ENCODE measurements at places on chromosomes 12 and 14.
A peak's percentile ranks its signal among the peaks of the same experiment; 100 is the strongest.

GRCh38 chr12:4441355-4442335 is 4.0 kb downstream of the FGF6 start:
- DNase-seq, result no peak

DNA sequence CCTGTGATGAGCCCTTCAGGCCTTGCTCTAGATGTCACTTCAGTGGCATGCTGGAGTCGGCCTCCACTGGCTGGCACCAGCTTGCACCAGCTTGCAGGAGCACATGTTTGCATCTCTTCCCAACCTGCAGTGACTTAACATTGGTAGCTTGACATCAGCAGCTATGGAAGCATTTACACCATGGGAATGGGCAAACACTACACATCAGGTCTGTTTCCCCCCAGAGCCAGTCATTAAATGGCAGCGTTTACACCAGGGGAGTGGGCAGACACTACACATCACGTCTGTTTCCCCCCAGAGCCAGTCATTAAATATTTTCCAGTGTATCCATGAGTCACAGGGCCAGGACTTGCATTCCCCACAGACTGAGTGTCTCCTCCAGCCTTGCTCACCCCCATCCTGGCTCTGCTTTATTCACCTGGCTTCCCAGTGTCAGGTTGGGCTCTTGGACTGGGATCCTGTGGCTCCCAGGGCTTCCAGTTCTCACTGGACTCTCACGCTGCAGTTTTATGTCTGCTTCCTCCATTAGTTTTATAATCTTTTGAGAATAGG is 51.6 kb upstream of the VRK1 start:
- DNase-seq, result no peak

GRCh38 chr14:22551605-22551997 is 37.4 kb downstream of the DAD1 start:
- DNase-seq, result no peak

DNA sequence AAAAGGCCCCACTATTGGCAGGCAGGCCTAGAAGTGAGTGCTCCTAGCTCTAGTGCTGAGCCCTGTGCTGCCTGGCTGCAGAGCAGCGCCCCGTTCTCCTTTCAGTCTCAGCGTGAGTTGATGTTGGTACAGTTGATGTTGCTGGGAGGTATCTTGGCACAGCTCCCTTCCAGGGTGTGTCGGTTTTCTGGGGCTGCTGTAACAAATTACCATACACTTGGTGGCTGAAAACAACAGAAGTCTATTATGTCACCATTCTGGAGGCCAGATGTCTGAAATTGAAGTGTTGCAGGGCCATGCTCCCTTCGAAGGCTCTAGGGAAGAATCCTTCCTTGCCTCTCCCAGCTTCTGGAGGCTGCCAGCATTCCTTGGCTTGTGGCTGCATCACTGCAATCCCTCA is 151.4 kb downstream of the TSPAN9 start:
- peak; percentile 28 for DNase-seq

DNA sequence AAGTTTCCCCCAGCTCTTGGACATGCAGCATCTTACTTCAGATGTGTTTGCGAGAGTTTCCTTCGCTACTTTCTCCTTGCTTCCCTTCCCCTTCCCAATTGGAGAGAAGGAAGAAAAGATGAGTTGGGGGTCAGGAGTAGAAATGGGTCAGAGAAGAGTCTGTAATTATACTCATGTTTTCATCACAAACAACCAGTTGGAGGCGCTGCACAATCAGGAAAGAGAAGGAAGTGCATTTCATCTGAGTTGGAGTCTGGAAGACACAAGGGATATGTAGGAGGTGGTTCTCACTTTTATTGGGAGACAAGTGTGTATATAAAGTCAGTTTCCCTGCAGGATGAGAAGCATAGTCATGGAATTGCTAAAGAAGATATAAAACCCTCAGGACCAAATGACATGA is 31.3 kb upstream of the VSX2 start:
- peak; percentile 37 for DNase-seq

- no peak for DNase-seq
Measured at GRCh38 chr12:7994731-7995205, 37.7 kb upstream of the FOXJ2 start.

GRCh38 chr14:46344327-46344937 is 307.1 kb downstream of the RPL10L start:
- no peak for DNase-seq

- DNase-seq, result no peak
Measured at GRCh38 chr14:61749867-61750266, 12.4 kb upstream of the SNAPC1 start.

DNA sequence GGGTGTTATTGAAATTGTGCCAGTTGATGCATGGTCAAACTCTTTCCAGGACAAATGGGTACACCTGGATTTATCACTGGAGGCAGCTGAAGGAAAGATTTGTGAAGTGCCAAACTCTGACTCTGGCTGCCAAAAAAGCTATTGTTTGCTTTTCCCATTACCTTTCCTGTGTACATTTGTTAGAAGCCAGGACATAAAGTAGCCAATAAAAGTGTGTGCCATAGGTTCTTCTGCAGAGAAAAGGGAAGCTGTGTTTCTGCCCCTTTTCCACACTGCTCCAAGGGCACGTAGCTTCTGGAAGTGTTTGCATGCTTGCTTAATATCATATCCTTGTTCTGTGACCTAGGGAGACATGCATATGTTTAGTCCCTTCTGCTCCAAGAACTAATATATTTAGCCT is 1114.4 kb downstream of the SLC16A7 start:
- no peak for DNase-seq

DNA sequence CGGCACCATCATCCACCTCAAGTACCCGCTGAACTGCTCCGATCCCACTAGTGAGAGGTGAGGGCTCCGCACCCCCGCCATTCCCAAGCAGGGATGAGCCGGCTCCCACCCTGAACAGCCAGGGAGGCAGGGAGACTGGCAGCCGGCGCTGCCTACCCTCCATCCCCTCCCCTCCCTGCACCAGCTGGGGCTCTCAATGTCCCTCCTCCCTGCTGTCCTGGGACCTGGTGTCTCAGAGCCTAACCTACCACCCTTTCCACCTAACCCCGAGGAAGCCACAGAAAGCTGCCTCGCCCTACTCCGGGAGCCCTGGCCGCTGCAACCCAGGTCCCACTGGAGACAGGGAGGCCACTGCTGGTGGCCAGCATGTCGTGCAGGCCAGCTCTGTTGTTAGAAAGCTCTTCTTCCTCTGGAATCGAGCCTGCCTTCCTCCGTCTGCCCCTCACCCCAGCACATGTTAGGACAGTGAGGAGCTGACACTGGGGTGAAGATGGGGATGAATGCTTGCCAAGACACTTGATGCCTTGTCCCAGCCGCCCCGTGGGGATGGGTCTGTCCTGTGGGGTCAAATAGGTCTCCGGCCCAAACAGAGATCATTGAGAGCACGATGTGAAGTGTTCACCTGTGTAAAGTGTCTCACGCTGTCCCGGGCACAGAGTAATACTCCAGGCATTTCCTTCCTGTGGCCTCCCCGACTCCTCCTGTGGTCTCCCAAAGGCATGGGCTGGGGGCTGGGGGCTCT is 1.1 kb downstream of the PTPN6 start:
- no peak for DNase-seq

DNA sequence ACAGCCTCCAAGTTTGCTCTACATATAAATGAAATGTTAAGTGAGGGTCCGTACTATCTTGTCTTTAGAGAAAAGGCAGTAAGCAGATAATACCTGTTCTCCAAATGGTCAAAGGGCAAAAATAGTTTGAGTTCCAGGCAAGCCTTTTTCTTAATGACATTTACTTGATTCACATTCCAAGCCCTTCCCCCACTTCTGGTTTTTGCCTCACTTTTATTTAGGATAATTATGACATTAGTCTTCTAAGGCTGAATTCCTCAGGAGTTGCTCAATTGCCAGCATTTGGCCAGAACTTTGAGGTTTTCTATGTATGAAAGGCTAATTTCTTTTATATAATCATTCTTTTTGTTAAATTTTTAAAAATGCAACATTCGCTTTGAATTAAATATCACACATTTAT is 62.5 kb upstream of the DUSP6 start:
- no peak for DNase-seq

GRCh38 chr12:68420225-68421010 is 88.3 kb upstream of the MDM1 start:
- no peak for DNase-seq

DNA sequence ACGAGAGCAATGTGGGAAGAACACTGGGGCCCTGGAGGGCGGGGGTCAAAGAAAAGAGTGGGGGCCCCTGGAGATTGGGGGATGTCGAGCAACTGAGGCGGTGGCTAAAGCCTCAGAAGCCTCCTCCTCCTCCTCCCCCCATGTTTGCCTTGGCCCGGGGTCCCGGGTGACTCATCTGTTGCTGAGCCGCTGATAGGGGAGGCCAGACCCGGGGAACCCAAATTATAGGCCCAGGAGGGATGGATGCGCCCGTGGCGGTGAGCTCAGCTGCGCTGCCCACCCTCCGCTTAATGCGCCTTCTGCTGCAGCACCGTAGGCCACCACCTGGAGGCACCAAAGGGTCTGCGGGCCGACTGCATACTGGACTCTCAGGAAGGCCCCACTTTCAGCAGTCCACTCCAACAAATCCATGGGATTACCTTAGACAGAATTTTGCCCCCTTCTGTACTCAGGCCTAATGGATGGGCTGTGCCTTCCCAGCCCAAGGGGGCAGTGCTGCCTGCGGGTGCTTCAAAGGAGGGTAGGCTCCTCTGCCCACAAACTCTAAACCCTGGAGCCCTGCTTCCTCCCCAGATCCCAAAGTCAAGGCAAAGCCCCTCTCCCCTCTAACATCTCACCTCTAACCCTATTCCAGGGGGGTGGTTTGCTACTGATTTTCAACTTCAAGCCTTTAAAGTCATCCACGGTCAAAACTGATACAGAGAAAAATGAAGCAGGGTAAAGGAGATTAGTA is 2.6 kb upstream of the WNT10B start:
- DNase-seq, result no peak

DNA sequence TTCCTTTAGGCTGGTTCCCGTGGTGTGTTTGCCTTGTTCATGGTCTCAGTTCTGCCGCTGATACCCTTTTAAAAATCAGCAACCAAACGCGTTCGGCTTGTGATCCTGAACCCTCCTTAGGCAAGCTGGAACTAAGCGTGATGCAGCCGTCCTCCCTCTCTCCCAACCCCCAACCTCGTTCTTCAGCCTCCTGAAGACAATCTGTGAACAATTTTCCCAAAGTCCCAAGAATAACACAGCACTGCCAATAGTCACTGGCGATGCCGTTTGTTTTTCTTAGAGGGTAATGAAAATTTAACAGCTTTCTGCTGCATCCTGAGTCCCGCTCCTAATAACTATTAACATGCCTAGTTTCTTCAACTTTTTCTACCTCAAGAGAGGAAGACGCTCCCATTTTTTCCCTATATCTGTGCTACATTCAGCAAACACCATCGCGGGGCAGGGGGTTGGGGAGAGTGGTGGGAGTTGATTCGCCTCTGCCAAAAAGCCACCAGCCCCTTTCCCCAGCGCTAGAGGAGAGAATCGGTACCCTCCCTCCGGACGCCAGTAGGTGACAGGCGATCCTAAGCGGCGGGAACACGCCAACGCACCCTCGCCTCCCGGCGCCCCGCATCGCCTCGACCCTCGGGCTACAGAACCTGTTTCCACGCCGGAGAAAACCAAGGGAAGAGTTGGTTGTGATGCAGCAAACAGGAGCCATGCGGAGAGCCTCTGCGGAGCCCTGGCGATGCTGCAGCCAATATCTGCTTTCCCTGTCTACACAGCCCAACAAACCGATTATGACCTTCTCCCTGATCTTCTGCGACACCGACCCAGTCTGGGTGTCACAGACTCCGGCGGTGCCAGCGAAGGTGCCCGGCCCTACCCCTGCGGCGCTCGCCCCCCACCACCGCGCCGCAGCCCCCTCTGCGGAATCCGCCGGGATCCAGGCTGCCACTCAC is 752 bp downstream of the PRICKLE1 start:
- peak; percentile 19 for DNase-seq

DNA sequence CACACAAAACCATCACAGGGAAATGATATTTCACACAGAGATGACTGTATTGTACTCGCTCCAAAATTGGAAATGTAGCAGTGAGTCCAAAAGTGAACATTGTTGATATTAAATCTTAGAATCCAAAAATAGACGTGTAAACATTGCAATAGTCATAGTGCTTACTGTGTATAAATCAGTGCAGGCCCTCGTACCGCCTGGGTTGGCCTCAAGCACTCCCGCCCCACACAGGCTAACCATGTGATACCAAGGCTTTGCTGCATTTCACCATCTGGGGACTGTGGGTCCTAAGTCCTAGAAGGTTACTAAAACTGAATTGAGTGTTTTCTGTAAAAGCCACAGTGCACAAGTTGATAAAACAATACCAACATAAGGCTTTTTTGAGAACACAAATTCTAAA is 107.3 kb downstream of the PPP2R5E start:
- DNase-seq, result no peak

GRCh38 chr14:60348211-60348610 is 99.2 kb downstream of the PPM1A start:
- DNase-seq, result no peak

DNA sequence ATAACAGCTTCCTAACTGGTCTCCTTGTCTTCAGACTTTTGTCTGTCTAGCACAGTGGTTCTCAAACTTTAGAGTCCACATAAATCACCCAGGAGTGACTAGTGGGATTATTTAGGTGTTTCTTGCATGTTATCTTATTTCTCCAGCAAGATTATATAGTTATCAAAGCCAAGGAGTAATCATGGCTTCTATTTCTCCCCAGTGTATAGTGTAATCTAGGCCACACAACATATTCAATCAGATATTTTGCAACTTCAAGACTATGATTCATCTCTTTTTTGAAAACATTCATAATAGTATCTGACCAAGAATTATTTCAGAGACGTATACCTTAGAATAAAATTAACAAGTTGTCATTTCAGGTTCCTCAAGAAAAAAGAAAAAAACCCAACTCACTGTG is 131.9 kb downstream of the CEP83 start:
- DNase-seq, result no peak

GRCh38 chr12:98238515-98239130 is 276.8 kb upstream of the TMPO start:
- no peak for DNase-seq

GRCh38 chr12:50564237-50564947 is 59.6 kb downstream of the DIP2B start:
- no peak for DNase-seq

GRCh38 chr12:63753743-63754142 is 26.0 kb upstream of the RXYLT1 start:
- no peak for DNase-seq
